ENCODE measurements at places on chromosomes 6 and 20. TPM values are rescaled to one million over a fixed set of nuclear protein-coding genes. Genes with fewer than 3 reads are reported as not detected.

DNA sequence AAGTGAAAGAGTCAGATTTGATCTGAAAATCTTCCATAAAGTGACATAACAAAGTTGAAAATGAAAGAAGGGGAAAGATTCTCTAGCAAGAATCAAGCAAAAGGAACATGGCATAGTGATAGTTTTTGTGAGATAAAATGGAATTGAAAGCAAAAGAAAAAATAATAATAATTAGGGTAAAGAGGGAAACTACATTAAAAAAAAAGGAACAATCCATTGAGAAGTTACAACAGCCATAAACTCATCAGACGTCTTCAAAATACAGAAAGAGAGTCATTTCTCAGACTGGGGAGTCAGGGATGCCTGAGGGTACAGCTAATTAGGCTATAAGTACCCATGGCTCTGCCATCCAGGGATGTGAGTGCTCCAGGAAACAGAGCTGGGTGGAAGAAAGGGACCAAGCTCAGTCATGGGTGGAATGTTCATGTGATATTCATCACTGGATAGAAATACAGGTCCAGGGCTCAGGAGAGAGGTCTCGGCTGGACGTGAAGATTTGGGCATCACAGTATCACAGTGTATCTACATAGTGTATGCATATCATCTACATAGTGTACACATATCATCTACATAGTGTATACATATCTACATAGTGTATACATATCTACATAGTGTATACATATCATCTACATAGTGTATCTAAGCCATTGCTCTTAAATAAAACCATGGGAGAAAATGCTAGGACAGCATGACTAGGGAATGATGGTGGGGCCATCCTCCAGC is 29.4 kb downstream of the DUSP22 start:
- H3K4me1 ChIP-seq, result no peaks in the 10 kb centered on the region
- H3K27ac ChIP-seq, result no peak overlapping the region
- DNase-seq, result peak; percentile 43
- no peaks in the 10 kb centered on the region for H3K36me3 ChIP-seq
- H3K4me3 ChIP-seq, result no peak overlapping the region

BHLHE23 gene
- not detected for total RNA-seq

- DNase-seq, result no peak
- no peak overlapping the region for H3K27ac ChIP-seq
- no peak overlapping the region for H3K4me3 ChIP-seq
- no peaks in the 10 kb centered on the region for H3K4me1 ChIP-seq
- H3K27me3 ChIP-seq, result no peaks in the 10 kb centered on the region
These were observed 71.0 kb upstream of the SAMD3 start for GRCh38 chr6:130293800-130294199.

SLC17A1 gene
- total RNA-seq, result not detected

PACSIN1 gene
- 1.9 TPM for total RNA-seq

GRCh38 chr6:129671442-129672340 is 38.3 kb downstream of the ARHGAP18 start:
- H3K27ac ChIP-seq, result peak overlapping the region; percentile 48
- H3K27me3 ChIP-seq, result no peaks in the 10 kb centered on the region
- no peaks in the 10 kb centered on the region for H3K4me1 ChIP-seq

PIM1 gene
- 103 TPM for total RNA-seq

DNA sequence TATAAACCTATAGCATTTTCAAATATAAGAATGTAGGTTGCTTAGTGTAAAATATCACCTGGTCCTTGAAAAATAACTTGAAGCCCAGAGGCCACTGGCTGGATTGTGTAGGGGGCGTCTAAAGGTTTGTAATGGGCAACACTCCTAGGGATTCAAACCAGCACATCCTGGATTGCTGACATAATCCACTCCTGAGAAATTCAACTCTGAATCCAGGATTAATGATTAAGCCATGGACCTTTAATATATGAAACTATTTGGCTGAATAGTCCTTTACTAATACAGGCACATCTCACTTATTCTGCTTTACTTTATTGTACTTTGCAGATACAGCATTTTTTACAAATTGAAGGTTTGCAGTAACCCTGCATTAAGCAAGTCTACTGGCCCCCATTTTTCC is 160.8 kb downstream of the UBE3D start:
- H3K36me3 ChIP-seq, result no peaks in the 10 kb centered on the region
- no peak overlapping the region for H3K4me3 ChIP-seq
- DNase-seq, result no peak
- H3K27me3 ChIP-seq, result no peaks in the 10 kb centered on the region

CYP24A1 gene
- total RNA-seq, result not detected

NRSN2 gene
- total RNA-seq, result 27.8 TPM

- H3K4me3 ChIP-seq, result no peak overlapping the region
- no peaks in the 10 kb centered on the region for H3K27me3 ChIP-seq
- H3K4me1 ChIP-seq, result no peaks in the 10 kb centered on the region
- no peak for DNase-seq
These were observed 63.0 kb upstream of the VSTM2L start for GRCh38 chr20:37839955-37840354.

DNA sequence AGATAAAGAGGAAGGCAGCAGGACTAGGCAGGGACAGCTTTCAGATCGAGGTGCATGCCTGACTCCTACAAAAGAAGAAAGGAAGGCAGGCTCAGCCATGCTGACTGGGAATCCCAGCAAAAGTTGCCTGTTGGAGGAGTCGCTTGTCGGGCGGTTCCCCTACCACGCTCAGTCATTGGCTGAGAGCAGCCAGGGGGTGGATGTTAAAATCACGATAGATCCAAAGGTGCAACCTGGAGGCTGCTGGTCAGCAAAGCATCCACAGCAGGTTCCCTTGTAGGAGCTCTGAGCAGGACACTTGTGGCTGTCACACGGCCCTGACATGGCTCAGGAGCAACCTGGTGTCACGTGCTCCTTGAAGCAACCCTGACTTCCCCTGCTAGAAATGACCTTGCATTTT is 74.6 kb downstream of the ISM1 start:
- H3K36me3 ChIP-seq, result no peaks in the 10 kb centered on the region
- H3K27me3 ChIP-seq, result no peaks in the 10 kb centered on the region
- no peak overlapping the region for H3K4me3 ChIP-seq
- H3K4me1 ChIP-seq, result no peaks in the 10 kb centered on the region

GRCh38 chr20:33670715-33671499 is 3.3 kb downstream of the NECAB3 start:
- no peaks in the 10 kb centered on the region for H3K36me3 ChIP-seq
- DNase-seq, result no peak
- no peaks in the 10 kb centered on the region for H3K4me1 ChIP-seq
- no peak overlapping the region for H3K27ac ChIP-seq

DNA sequence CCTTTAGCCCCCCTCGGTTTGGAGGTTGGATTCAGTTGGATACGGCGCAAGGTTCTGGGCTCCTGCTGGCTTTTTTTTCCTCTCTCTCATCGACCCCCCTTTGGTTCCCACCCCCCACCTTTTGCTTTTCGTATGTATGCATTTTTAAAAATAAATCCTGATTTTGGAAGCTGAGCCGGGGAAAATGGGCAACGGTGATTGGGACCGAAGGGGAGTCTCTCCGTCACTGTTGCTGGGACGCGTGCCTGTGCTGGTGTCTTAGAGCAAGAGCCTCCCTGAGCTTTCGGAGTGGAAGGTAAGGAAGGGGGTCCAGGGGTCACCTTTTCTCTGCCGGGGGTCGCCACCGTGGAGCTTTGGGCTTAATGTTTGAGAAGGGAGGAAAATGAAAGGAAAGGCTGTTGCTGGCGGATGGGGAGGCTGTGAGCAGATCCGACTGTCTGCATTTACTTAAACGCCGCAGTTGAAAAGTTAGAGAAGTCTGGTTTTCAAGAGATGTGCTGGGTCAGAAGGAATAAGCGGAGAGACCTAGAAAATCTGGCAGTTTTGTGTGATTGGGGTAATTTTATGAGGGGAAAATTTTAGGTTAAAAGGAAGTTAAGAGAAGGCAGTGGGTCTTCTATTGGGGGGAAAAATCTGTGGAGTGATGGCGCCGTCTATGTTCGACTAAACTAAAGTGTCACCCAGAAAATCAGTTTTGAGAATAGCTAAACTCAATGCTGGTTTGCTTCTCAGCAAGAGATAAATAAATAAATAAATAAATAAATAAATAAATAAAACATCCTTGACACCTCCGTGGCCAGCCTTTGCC is 828 bp downstream of the ADGRB3 start:
- no peaks in the 10 kb centered on the region for H3K36me3 ChIP-seq
- H3K4me1 ChIP-seq, result no peaks in the 10 kb centered on the region
- peak overlapping the region; percentile 66 for H3K4me3 ChIP-seq
- H3K27ac ChIP-seq, result peak overlapping the region; percentile 74
- H3K27me3 ChIP-seq, result peaks cover 11% of the 10 kb centered on the region

- H3K27ac ChIP-seq, result no peak overlapping the region
- peaks cover 8% of the 10 kb centered on the region for H3K4me1 ChIP-seq
- H3K36me3 ChIP-seq, result no peaks in the 10 kb centered on the region
- no peak for DNase-seq
- H3K27me3 ChIP-seq, result no peaks in the 10 kb centered on the region
- no peak overlapping the region for H3K4me3 ChIP-seq
These were observed 170.7 kb downstream of the THBS2 start for GRCh38 chr6:169082817-169083507.

DNA sequence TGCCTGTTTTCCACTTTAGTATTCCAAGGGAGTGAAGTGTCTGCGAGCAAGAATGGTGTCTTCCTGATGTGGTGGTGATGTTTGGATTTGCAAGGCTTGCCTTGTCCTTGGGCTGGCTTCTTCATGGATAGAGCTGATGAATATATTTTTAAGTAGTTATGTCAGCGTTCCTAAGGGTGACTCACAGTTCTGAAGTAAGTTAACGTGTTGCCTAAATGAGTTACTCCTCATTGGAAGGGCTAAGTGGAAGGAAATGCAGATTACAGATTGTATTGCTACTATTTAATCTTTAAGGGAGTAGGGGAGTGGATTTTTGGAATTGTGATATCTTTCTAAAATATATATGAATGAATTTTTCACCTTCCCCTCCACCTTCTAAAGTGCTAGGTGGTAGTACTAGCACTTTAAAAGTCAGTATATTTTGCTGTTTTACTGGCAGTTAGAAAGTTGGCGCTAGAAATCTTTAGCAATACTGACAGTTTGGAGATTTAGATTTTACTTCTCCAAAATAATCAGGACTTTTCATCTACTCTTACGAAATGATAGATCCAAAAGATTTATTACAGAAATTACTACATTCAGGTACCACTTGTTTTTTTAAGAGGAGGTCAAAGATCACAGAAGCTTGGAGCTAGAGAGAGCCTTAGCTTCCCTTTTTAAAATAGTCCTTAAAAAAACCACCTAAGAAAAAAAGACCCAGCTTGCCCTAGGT is 197.4 kb downstream of the JARID2 start:
- no peak for DNase-seq
- peaks cover 56% of the 10 kb centered on the region for H3K4me1 ChIP-seq
- H3K27ac ChIP-seq, result peak overlapping the region; percentile 24
- H3K36me3 ChIP-seq, result no peaks in the 10 kb centered on the region
- no peaks in the 10 kb centered on the region for H3K27me3 ChIP-seq

GRCh38 chr6:51199733-51200260 is 381.1 kb downstream of the TFAP2B start:
- H3K4me3 ChIP-seq, result no peak overlapping the region
- no peaks in the 10 kb centered on the region for H3K4me1 ChIP-seq
- H3K36me3 ChIP-seq, result no peaks in the 10 kb centered on the region

DNA sequence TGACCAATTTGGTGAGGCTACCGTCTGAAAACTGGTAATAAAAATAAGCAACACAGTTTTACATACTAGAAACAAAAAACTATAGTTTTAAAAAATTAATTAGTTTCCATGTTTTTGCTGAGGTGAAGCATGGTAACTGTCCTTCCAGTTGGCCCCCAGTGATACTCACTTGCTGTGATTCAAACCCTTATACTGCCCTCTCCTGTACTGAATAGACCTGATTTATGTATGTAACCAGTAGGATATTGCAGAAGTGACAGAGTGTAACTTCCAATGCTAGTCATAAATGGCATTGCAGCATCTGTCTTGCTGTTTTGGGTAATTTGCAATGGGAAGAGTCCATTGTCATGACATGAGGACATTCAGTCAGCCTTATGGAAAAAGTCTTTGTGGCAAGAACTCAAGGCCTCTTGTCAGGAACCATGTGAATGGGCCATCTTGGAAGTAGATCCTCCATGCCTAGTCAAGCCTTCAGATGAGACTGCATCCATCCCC is 8.9 kb upstream of the CHD6 start:
- no peak overlapping the region for H3K4me3 ChIP-seq
- no peak overlapping the region for H3K27ac ChIP-seq
- no peaks in the 10 kb centered on the region for H3K36me3 ChIP-seq
- DNase-seq, result no peak
- H3K27me3 ChIP-seq, result no peaks in the 10 kb centered on the region

SLC16A10 gene
- 0.99 TPM for total RNA-seq

GRCh38 chr6:110415086-110415916 is at the start of gene DDO:
DDO (minus strand) TSS chr6:110415575; CDS start chr6:110413462, 2,113 bp downstream.
- H3K27me3 ChIP-seq, result no peaks in the 10 kb centered on the region
- peaks cover 19% of the 10 kb centered on the region for H3K4me1 ChIP-seq
- peak within 1 kb of the TSS; percentile 39 for H3K4me3 ChIP-seq

SEMG1 gene
- total RNA-seq, result not detected

DNA sequence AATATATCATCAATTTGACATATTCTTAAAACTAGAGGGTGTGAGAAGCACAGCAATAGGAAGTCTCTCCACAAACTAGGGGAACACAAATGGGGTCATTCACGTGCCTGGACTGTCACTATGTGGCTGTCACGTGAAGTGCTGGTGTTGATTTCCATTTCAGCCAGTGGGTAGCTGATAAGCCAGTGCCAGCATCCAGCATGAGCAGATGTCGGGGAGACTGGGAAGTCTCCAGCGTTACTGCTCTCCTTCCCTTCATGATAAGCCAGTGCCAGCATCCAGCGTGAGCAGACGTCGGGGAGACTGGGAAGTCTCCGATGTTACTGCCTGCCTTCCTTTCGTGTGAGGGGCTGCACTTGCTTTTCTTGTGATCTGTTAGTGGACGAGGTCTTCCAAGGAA is 5.6 kb upstream of the SLC17A9 start:
- peaks cover 23% of the 10 kb centered on the region for H3K4me1 ChIP-seq
- H3K4me3 ChIP-seq, result no peak overlapping the region
- H3K27ac ChIP-seq, result no peak overlapping the region
- no peaks in the 10 kb centered on the region for H3K27me3 ChIP-seq

- H3K4me3 ChIP-seq, result no peak overlapping the region
- H3K4me1 ChIP-seq, result no peaks in the 10 kb centered on the region
- no peak overlapping the region for H3K27ac ChIP-seq
- peaks cover 41% of the 10 kb centered on the region for H3K36me3 ChIP-seq
- no peaks in the 10 kb centered on the region for H3K27me3 ChIP-seq
These were observed 14.8 kb downstream of the C20orf96 start for GRCh38 chr20:275791-276190.

DNA sequence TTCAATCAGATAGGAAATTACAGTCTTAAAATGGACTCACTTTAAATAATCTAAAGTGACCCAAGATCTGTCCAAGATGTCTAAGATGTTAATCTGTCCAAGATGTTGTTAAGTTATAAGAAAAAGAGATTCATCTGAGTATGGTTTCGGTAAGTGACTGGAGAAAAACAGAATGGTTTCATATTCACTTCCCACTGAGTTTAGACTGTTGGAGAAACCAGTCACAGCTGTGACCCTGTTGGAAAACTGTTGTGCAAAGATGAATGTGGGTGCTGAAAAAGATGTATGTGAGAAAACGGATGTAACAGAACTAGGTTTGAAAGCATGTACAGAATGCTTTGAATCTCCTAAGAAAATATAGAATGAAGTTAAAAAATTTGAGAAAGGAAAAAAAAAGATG is 325.9 kb downstream of the COL12A1 start:
- H3K4me3 ChIP-seq, result no peak overlapping the region
- DNase-seq, result no peak
- H3K4me1 ChIP-seq, result no peaks in the 10 kb centered on the region
- H3K36me3 ChIP-seq, result no peaks in the 10 kb centered on the region

GRCh38 chr20:10218536-10219451 is at the start of gene SNAP25:
SNAP25 (plus strand) TSS chr20:10218830; CDS start chr20:10275492, 56,662 bp downstream.
- peaks cover 17% of the 10 kb centered on the region for H3K4me1 ChIP-seq
- peak within 1 kb of the TSS; percentile 46 for H3K27ac ChIP-seq
- H3K36me3 ChIP-seq, result no peaks in the 10 kb centered on the region
- peaks cover 52% of the 10 kb centered on the region for H3K27me3 ChIP-seq

All from sigmoid colon (tissue), 7 donors.